Posterior cingulate gyrus (tissue), 11 donors: ENCODE measurements at places on chromosomes 4 and X.

DNA sequence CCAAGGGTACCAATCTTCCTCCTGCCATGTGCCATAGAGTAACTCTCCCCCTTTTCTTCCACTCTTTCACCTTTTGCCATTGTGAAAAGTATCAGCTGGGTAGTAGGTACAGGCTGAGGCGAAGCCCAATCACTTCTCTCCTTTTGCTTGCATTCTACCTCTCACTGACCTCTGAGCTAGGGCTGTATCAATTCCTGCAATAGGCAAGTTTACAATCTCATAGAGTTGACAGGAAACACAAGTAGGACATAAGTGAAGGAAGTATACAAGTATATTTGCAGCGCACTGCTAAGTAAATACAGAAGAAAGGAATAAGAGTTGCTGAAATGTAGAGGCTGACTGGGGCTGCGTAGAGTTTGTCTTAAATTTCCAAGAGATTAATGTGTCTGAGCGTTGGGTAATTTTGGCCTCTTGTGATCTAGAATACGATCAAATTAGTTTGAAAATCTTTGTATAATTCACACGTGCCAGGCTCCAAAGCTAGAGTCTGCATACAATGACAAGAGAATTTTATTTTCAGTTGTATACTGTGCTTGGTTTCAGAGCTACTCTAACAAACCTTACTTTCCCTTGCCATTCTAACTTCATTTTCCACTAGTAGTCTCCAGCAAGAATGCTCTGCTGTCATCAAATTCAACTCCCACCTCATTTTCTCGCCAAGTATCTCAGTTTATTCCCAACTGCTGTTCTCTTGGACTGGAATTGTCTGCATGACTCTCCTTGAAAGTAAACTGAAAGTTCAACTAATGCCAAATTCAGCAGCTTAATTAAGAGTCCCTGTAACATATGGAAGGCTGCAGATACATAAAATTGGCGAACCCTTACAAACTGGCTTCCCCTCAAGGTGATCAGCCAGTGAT lies 90.3 kb downstream of the ATP11C start:
- DNase-seq: no peak

DNA sequence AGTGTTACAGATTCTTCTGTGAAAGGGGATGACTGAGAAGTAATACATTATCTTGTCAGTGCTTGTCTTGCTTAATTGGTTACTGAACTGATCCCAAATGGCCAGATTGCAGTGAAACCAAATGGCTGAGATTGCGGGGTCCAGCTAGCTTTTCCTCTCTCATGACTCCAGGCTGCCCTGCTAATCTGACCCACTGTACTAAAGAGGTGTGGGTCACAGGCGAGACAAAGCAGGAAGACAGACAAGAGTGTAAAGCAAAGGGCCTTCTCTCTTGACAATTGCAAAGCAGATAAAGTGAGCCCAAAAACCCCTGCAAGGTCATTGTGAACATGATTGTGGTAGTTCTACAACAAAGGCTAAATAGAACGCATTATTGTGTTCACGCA lies 2.1 kb downstream of the TMEM150C start:
- DNase-seq: no peak

DNA sequence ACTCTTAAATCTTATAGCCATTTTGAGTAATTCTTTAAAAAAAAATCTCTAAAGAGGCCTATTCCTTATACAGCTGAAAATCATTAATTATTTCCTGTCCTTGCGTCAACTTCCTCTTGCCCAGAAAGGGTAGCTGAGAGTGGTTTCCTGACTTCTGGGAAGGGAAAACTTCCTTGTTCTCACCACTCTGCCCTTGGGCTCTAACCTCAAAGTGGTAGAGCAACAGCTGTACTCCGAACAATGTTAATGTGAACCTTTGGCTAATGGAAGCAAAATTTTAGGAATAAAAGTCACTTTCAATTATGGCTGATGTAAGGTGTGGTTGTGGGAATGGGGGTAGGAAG lies 15.3 kb downstream of the KLHL2 start:
- no peak for DNase-seq

DNA sequence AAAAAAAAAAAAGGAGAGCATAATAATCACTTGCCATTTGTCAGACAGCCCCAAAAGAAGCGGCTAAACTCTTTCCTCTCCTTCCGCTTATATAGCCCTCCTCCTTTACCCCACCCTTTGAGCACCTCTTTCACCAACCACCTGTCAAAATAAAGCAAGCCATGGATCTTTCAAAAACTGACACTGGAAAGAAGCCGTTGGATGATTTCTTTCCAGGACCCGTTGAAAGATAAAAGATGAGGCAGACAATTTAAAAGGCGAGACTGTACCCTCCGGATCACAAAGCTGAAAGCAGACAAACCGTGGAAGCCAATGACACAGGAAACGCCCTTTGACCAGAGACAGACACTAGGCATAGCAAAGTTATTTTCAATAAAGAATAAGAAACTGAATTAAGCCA lies 22.6 kb downstream of the GPC4 start:
- no peak for DNase-seq

- no peak for DNase-seq
Measured at GRCh38 chr4:166144607-166145006, 271.6 kb downstream of the TLL1 start.

DNA sequence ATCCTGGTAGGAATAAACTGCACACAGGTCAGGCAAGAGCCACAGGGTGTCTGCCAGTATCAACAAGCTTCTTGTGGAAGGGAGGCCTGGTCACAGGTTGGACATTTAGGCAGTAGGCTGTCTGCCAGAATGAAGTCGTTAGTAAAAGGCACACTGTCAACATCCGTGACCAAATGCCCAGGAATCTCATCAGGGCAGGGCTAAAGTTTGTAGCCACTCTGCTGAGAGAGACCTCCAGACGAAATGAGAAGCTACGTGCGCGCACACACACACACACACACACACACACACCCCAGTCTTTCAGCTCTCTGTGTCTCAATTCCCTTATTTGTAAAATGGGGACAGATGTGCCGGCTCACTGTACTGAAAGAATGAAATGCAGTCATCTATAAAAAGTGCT lies 408.7 kb upstream of the ZFP42 start:
- DNase-seq: no peak

- DNase-seq: no peak
Measured at GRCh38 chr4:84740057-84740456, 157.1 kb downstream of the CDS1 start.

- DNase-seq: no peak
Measured at GRCh38 chr4:177191586-177191985, 118.1 kb upstream of the NEIL3 start.

DNA sequence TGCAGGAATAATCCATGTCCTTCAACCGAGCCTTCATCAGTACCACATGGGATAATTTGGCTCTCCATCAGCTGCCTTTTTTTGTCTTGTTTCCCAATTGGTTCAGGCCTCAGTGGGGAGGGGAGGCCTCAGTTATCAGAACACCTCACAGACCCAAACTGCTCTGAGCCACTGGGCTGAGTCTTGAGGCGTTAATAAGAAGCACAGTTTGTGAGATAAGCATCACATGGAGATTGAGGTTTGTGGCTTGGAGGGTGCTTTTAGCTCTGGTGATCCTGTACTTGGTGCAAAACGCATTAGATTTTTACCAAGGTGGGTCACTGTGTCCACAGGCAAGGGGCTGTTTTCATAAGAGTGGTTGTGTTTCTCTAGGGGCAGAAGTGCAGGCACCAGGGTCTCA lies 82.8 kb upstream of the HPF1 start:
- no peak for DNase-seq

DNA sequence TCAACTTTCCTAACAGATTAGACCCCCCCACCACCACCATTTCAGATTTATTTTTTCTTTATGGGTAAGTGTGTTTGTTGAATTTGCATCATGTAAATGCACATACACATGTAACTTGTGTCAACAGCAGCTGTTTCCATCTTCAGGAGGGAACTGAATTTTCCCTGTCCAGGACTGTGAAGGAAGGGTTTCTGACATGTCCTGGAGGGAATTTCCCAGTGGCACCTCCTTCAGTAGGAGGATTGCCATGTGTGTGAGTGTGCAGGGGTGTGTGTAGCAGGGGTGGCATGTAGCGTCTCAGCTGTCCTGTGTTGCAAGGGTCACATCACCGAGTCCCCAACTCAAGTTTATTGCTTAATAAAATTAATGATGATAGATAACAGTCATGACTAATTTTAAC lies 19.7 kb downstream of the HERC6 start:
- DNase-seq: no peak

GRCh38 chrX:114650351-114650750 lies 66.5 kb downstream of the HTR2C start:
- no peak for DNase-seq

DNA sequence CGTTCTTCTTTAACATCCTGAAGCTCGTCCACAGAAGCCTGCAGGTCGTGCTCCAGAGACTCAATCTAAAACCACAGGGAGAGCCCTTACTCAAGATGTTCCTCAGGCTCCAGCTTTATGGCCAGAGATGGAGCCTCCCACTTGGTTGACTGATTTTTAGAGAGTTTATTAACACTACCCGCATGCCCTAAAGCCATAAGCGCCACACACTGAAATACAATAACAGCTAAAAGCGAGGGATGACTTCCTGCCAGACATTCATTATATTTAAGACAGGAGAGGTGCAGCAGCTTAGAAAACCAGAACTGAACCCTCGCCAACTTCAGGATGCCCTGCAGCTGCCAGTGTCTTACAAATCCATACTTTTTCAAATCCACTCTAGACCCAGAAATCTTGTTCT lies 42.0 kb downstream of the SOD3 start:
- DNase-seq: no peak

DNA sequence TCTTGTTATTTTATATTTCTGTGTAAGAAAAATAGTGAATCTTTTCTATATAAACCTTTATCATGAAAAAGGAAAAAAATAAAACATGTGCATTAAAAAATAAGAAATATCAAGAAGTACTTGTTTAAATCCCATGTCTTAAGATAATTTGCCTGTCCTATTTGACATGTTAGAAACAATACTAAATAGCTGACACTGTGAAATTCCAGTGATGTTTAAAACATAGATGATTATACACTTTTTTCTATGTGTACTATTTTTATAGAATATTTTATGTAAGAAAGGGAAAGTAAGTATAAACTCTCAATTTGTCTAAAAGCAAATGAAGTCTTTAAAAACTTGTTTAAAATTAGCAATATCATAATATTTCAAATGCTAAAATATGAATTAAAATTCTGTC lies 543.2 kb upstream of the ATOH1 start:
- DNase-seq: no peak

- DNase-seq: no peak
Measured at GRCh38 chr4:112523008-112523721, 7.2 kb upstream of the NEUROG2 start.

DNA sequence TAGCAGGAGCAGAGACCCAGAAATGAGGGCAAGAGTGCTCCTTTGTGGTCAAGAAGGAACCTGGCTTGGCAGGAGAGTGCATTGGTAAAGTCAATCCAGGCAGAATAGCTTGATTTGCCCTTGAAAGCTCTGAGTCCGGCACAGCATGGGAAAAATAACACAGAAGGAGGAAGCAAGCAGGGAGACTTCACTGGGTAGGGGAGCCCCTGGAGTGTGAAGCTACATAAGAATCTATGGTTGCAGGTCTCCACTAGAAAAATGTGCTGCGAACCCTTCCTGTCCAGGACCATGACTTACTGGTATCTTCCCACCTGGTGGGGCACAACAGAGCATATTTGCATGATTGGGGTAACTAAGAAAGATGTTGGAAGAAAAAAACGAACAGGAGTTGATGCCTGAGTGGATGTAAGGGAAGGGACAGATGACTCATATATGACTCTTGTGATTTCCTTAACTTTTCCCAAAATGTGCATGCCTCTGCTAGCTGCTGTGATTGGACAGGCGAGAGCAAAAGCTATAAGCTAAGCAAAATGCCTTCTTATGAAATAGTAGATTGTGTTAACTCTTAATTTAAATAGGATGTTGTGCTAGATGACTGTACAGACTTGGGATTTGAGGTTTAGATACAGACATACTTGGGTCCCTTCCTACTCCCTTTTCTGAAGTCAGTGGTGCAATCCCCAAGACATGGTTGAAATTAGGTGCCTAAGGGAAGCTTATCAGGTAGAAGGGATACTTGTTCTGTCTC lies 3.3 kb downstream of the IL13RA1 start:
- DNase-seq: no peak

GRCh38 chr4:78222575-78223186 lies 165.6 kb downstream of the FRAS1 start:
- DNase-seq: no peak

GRCh38 chr4:146202665-146203064 lies 11.7 kb upstream of the REELD1 start:
- no peak for DNase-seq

DNA sequence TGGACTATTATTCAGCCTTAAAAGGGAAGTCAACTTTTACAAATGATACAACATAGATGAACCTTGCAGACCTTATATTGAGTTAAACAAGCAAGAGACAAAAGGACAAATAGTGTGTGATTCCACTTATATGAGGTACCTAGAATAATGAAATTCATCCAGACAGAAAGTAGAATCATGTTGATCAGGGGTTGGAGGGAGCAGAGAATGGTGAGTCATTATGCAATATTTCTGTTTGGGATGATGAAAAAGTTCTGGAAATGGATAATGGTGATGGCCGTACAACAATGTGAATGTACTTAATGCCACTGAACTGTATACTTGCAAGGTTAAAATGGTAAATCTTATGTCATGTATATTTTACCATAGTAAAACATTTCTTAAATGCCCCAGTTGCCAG lies 22.1 kb downstream of the KIT start:
- DNase-seq: no peak

GRCh38 chr4:80294206-80294605 lies 27.7 kb downstream of the FGF5 start:
- no peak for DNase-seq

GRCh38 chrX:41335198-41335957 lies 1.4 kb downstream of the DDX3X start:
- DNase-seq: no peak
